ENCODE measurements at places on chromosomes 3 and 15.

DNA sequence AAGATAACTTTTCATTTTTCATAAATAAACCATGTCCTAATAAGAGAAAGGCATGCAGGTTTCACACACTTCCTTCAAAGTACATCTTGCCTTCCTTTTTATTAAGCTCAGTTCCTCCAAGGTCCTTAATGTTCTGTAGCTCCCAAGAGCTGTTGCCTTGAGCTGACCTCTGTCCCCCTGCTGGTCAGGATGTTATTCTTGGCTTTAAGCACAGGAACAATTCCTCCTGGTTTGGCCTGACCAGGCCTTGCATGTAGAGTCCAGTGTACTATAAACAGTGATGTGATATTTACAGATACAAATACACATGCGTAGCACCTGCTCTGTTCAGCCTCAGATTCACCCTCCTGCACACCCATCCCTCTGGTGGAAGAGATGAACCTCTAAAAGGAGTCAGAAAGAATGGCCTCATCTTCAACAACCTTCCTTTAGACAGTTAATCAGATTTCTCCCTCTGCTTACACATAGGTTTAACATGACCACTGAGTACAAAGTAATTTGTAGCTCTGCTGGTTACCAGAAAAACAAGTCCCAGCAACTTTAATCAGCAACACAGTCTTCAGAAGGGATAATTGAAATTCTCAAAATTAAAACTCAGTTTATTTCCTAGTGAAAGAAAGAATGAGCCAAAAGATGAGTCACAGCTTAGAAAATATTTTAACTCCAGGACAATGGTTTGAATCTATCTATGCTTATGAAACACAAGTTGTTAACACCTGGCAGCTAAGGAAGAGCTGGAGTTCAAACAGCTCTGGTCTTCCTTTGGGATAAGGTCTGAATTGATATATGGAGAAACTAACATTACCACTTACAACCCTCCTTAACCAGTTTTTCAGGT, 46.5 kb downstream of the PTPN9 start:
- DNase-seq = no peak

GRCh38 chr3:11436775-11437174, 164.6 kb downstream of the ATG7 start:
- DNase-seq = no peak

DNA sequence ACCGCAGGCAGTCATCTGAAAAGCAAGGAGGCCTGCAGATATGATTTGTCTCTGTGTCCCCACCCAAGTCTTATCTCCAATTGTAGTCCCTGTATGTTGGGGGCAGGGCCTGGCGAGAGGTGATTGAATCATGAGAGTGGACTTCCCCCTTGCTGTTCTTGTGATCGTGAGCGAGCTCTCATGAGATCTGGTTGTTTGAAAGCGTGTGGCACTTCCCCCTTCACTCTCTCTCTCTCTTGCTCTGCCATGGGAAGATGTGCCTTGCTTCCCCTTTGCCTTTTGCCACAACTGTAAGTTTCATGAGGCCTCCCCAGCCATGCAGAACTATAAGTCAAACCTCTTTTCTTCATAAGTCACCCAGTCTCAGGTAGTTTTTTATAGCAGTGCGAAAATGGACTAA, 83.3 kb downstream of the TMCO5A start:
- no peak for DNase-seq

GRCh38 chr15:38558372-38559059, 6.1 kb downstream of the RASGRP1 start:
- DNase-seq = no peak

- DNase-seq = no peak
Measured at GRCh38 chr15:91936927-91937326, 83.4 kb downstream of the SLCO3A1 start.

DNA sequence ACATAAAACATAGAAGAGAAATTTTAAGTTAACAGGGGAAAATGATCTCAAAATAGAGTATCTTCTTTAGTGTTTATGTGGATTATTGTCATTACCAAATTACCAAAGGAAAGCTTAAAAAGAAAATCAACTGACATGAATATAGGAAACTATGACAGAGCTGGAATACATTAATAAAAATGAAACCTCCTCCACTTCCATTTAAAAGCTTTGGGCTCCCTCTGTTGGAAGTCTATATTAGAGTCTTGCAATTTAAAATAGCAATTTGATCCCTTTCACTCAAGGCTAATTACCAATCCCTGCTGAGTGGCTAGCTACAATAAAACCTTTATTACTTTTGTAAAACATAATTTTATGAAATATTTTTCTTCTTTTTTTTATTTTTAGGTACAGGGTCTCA, 61.4 kb upstream of the IMPG2 start:
- no peak for DNase-seq

DNA sequence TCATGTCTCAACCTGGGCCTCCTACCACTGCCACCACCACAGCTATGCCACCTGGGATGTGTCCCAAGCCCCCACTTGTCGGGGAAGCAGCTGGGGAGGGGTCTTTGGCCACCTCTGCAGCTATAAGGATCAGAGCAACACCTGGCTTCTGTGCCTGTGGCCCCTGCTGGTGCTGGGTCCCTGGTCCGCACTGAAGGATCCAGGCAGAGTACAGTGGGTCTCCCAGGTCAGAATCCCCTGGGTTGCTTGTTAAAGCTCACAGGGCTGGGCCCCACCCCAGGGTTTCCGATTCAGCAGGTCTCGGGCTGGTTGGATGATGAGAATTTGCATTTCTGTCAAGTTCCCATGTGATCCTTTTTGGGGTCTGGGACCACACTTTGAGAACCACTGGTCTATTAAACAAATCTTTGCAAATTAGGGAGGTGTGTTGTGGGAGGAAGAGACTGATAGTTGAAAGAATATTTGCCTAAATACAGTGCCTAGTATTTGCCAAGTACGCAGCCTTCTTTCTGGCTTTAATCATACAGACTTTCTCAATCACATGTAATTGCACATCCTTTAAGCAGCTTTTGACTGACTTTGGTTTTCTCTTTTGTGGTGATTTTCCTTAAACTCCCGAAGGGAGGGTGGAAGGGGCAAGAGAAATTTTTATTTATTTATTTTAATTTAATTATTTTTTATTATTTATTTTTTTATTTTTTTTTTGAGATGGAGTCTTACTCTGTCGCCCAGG, 127.3 kb downstream of the IGF1R start:
- DNase-seq = no peak

- no peak for DNase-seq
Measured at GRCh38 chr15:35529784-35530183, 16.2 kb downstream of the DPH6 start.

- no peak for DNase-seq
Measured at GRCh38 chr15:81530271-81530691, 156.3 kb upstream of the TMC3 start.

DNA sequence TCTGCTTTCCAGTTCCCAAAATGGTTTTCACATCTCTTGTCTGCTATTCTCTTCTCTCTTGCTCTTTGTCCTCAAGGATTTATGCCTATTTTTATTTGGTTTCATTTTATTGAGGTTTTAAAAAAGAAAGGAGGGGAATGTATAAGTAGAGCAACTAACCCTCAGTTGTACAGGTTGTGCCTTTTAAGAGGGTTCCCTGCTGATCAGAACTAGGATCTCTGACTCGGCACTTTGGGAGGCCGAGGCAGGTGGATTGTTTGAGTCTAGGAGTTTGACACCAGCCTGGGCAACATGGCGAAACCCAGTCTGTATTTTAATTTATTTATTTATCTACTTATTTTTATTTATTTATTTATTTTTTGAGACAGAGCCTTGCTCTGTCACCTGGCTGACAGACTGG, 123.6 kb downstream of the ZNF609 start:
- DNase-seq = no peak

- DNase-seq = no peak
Measured at GRCh38 chr15:77031376-77032050, 36.6 kb downstream of the PSTPIP1 start.

DNA sequence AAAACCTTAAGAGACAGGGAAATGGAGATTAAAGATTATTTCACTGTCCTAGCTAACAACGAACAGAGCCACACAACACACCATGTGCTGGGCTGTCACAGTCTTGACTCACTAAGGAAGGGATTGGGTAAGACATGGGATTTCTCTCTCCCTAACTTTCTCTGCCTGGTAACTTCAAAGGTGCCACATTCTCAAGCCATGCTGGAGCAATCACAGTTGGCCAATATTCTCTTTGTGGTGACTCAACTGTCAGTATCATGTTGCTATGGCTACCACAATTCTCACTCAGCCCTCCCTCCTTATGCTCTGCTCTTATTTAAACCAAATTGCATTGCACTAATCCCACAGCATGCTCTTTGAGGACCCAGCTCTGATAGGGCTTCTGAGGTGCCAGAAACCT, 74.0 kb downstream of the OXNAD1 start:
- DNase-seq = no peak

- no peak for DNase-seq
Measured at GRCh38 chr15:33132722-33133345, 61.7 kb downstream of the FMN1 start.

DNA sequence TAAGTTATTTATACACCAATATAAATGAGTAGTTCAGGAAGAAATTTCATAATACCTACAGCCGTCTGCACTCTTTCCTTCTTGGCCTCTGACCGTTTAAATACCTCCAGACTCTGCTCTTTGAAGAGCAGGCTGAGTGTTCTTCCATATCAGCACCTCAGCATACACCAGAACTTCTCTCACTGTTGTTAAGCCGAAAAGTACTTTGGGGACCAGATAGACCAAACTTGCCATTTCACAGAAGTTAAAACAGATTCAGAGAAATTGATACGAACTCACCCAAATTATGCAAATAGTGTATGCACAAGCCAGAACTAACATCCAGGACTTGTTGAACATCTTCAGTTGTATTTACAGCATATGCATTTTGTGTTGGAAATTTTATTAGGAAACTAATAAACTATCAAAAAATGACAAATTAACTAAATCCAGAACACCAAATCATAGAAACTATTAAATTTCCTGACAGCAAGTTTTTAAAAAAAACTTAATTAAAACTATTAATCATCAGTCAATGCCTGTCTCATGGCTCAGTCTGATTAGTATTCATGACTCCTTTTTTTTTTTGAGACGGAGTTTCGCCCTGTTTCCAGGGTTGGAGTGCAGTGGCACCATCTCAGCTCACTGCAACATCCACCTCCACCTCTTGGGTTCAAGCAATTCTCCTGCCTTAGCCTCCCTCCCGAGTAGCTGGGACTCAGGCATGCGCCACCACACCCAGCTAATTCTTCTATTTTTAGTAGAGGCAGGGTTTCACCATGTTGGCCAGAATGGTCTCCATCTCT, 24.1 kb downstream of the CGGBP1 start:
- DNase-seq = no peak

- DNase-seq = no peak
Measured at GRCh38 chr3:134659391-134660045, 8.7 kb upstream of the KY start.

DNA sequence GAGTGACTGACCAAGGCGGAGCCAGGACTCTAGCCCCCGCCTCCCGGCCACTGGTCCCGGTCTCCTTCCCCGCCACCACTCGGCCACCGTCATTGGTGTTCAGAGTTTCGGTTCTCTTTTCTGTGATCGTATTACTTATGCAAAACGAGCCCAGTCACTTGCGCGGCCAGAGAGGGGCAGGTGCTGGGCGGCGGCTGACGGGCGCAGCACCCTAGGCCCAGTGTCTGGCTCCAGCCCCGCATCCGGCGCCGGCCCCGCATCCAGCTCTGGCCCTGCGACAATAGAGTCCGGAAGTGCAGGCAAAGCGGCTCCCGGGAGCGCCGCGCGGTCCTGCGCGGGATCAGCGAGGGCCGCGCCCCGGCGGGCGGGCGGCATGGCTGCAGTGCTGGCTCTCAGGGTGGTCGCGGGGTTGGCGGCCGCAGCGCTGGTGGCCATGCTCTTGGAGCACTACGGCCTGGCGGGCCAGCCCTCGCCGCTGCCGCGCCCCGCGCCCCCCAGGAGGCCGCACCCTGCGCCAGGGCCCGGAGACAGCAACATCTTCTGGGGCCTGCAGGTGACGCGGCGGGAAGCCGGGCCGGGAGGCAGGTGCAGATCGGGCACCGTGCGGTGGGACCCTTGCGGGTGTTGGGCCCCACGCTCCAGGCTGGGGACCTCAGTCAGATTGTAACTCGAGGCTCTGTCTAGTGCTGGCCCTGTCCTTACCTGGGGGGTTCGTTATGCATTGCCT, at the start of gene TMEM62:
Gene TMEM62, plus strand, starts transcription at position 157 of the 727 bp plus-strand sequence. Its CDS starts 217 bp downstream, at position 374.
- DNase-seq = peak; percentile 33

DNA sequence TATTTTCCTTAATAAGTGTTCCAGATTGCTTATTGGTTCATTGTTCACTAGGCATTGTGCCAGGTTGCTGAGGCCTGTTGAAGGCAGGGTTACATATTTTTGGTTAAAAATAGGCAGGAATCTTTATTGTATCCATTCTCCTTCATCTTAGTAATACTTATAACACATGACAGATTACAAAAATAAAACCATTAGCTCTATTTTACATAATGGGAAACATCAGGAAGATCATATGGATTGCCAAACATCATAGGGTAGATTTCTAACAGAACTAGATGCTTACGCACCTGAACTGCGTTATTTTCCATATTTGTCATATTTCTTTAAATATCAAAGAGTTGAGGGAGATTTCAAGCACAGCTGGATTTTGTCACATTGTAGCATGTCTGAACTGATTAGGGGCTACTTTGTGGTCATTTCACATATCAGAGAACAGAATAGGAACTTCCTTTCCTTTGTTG, 462.9 kb upstream of the SGO1 start:
- no peak for DNase-seq

- DNase-seq = no peak
Measured at GRCh38 chr3:17749281-17749680, 6.8 kb upstream of the TBC1D5 start.

- DNase-seq = no peak
Measured at GRCh38 chr3:14335774-14336748, 66.3 kb upstream of the SLC6A6 start.

- DNase-seq = no peak
Measured at GRCh38 chr3:123611082-123611481, 26.2 kb upstream of the HACD2 start.

- DNase-seq = no peak
Measured at GRCh38 chr15:37001417-37001816, 98.9 kb downstream of the MEIS2 start.

- no peak for DNase-seq
Measured at GRCh38 chr3:130582457-130583153, 65.6 kb downstream of the COL6A6 start.

DNA sequence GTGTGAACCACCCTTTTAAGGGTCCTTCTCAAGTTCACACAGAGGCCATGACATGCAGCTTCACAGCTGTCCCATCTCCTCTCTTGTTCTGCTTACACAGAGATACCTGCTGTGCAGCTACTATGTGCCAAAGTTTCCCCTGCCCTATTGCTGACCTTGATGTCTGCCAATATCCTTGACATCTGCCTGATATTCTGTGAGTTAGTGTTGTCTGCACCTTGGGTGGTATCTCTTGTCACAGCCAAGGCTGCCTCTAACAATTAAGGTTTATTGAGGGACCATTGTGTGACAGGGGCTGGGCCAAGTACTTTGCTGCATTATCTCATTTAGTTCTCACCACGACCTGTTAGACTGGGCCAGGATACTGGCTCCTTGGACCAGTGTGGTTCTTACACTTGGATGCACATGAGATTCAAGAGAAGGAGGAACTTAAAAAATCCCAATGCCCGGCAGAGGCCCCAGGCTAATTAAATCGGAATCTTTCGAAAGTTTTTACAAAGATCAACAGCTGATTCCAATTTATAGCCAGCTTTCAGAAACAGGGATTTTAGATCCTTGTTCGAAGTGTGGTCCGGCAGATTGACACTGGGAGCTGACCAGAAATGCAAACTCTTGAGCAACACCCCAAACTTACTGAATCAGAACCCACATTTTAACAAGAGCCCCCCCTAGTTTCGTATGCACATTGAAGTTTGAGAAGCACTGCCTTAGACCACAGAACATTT, 178.6 kb downstream of the SATB1 start:
- no peak for DNase-seq

GRCh38 chr15:101028772-101029438, 109.7 kb downstream of the LRRK1 start:
- no peak for DNase-seq

Data from stimulated activated CD8-positive, alpha-beta memory T cell treated with anti-CD3 and anti-CD28 coated beads, Interleukin-4, amount 100 ng/mL, for 1 hour (primary cell).